ENCODE measurements at places on chromosomes 5 and 9.

- DNase-seq, result no peak
Measured at GRCh38 chr5:103605277-103605676, 42.7 kb upstream of the NUDT12 start.

GRCh38 chr5:147586832-147587231 lies 77.0 kb upstream of the DPYSL3 start:
- no peak for DNase-seq

- no peak for DNase-seq
Measured at GRCh38 chr9:89442981-89443814, 54.7 kb downstream of the SEMA4D start.

GRCh38 chr9:92493749-92494387 lies 11.6 kb upstream of the ASPN start:
- DNase-seq, result no peak

DNA sequence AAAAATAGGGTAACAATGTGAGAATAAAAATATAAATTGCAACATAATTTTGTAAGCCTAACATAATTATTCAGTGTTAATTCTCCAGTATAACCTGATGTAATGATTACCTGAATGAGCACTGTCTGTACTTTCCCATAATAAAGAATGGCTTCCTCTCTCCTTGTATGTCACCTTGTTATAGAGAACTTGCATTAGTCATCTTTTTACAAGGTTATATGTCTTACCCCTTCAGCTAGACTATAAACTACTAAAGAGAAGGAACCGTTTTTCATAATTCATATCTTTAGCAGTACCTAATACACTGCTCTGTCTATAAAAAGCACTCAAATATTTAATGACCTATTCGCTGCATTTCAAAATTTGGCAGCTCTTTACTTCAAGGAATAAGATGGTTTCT lies 19.8 kb downstream of the STRBP start:
- no peak for DNase-seq

DNA sequence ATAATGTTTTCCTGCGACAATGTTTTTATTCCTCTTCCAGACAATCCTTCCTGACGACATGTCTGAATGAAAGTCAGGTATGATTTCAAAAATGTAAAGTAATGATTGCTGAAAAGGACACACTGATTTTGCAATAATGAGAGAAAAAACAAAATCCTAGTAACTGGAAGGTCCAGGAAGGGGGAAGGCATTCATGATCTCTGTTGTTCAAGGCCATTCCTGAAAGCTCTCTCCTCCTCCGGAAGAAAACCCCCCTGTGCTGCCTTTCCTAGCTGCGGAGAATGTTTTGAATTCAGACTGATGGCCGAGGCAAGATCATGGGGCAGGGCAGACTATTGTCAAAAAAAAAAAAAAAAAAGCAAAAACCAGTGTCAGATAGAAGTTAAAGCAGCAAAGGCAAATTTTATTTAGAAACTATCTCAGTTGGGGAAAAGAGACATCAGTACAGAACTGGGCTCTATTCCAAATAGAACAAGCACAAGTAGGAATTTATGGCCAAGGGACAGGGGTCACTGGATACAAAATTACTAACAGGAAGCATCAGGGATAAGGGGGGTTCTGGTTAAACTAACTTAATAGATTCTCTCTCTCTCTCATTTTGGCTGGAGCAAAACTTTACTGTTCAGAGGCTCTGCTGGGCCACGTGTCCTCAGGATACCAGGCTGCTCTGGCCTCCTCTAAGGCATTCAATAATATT lies 36.5 kb upstream of the CTSV start:
- no peak for DNase-seq

DNA sequence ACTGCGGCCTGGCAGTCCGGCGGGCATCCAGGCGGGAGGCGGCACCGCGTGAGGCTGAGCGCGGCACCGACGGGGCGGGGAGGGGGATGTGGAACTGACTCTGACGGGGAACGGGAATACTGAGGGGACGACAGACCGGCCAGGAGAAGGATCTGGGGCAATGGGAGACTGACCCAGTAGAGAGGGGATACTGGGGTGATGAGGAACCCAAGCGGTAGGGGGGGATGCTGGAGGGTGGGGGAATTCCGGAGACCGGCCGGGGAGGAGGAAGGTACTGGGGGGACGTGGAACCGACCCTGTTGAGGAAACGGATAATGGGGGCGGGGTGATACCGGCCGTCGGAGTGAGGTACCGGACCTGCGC lies 423 bp downstream of the IPPK start:
- peak; percentile 37 for DNase-seq

DNA sequence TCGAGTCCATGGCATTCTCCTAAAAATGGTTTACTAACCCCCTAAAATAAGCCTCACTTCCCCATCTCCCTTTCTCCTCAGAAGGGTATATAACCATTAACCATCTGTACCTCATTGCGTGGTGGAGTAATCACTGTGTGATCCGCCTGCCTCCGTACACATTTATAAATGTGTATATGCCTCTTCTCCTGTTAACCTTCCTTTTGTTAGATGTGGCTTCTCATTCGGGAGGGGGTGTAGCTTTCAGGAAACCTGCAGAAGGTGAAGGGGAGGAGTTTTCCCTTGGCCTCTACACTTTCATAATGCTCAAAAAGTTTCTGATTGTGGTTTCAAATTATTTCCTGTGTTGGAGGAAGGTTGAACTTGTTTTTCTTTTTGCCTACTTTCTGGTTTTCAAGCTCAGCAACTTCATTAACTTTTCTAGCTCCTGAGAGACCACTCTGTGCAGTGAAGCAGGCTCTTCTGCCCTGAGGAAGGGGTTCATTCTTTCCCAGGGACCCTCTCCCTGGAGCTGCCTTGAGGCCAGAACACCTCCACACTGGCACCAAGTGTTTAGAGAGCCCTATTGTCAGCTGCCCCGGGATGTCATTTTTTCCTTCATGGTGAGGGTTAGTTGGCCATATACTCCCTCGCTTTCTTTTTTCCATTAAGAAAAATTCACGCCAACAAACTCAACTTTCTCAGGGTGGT lies 46.9 kb downstream of the RASGRF2 start:
- no peak for DNase-seq

GRCh38 chr5:37197340-37198050 lies 51.7 kb downstream of the CPLANE1 start:
- no peak for DNase-seq

DNA sequence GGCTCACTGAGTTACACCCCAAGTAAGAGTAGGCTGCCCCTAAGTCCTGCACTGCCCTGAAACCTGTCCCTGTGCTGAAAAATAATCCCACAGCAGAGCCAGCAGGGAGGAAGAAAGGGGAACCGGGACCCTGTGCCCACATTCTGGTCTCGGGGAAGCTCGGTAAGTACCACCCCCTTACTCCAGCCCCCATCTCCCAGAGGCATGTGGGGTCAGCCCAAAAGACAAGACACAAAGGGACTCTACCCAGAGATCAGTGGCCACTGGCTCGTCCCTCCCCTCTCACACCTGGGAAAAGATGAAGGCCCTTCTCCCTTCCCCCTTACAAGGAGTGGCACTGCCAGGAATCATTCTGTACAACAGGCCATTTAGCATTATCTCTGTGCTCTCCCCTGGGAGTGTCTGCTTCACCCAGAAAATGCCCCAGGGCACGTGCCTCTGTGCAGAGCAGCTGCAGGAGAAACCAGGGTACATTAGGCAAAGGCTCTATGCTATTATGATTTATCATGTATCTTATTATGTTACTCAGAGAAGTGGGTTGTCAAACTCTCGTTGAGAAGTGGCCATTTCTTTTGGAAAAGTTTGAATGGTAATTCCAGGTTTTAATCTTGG lies 71.3 kb downstream of the NDFIP1 start:
- DNase-seq, result peak; percentile 16

- DNase-seq, result no peak
Measured at GRCh38 chr5:38316544-38317224, 58.3 kb downstream of the EGFLAM start.

- DNase-seq, result no peak
Measured at GRCh38 chr9:132459661-132460060, 49.6 kb downstream of the CFAP77 start.

- DNase-seq, result peak; percentile 47
Measured at GRCh38 chr9:93304574-93305496, 120.9 kb downstream of the WNK2 start.

DNA sequence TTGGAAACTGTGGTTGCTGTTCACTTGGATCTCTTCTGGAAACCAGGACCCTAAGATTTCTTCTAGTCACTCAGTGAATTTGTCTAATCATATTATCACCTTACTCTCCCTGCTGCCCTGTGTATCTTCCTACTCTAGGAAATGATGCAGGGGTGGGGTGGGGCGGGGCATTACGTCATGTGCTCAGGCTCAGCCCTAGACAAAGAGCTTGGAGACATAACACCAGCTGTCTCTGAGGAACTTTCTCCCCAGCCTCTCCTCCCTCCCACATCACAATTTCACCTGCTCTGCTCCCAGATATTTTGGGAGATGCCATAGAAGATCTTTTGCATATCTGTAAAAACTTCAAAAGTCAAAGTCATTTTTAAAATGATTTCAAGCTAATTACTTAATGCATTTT lies 470.4 kb downstream of the ZSWIM6 start:
- no peak for DNase-seq

DNA sequence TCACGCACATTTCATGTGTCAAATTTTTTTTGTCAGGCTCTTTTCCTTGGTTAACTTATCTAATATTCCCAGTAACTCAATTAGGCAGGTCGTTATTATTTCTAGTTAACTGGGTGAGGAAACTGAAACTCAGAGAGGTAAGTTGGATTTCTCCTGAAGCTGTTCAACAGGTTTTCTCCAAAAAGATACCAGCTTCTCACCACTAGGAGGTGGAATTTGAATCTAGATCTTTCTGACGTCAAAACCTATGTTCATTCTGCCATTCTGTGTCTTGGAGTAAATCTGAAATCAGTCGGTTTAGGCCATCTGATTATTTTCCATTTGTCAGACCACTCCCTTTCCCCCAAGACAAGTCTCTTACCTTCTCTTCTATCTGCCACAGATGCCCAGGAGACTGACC lies 572.9 kb downstream of the ACTL7B start:
- DNase-seq, result no peak

GRCh38 chr5:180779985-180780610 lies 22.5 kb downstream of the MGAT1 start:
- no peak for DNase-seq

DNA sequence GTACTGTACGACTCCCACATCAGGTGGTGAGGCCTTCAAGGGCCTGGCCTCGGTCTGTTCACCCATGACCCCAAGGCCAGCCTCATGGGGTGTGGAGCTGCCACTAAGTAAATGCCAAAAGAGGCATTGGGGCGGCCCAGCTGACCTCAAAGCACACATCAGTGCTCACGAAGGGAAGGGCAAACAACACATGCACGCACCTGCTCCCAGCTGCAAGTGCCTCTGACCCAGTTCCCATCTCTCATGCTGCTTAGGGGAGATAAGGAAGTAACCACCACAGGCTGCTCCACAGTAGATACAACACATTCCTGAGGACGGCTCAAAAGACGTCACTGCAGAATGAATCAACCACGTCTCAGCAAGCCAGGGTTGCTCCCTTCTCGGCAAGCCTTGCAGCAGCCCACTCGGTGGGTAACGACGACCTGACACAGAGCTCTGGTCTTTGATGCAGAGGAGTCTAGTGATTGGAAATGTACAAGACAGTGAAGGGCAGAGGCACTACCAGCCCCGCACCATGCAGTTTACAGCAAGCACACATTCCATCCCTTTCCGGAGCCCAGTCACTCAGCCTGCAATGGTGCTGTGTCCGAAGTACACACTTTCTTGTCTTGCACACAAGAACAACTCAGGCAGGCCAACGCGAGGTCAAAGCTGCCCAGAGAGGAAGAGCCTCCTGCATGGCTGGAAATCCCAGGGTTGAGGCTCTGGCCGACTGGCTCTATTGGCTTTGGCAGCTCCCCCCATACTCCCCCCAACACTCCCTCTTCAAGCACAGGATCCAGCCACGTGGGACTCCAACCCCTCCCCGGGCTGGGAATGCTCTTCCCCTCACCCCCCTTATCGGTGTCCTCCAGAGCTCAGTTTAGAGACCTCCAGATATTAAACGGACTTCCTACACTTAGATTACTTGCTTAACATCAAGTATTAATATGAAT lies 31.8 kb downstream of the FABP6 start:
- DNase-seq, result peak; percentile 56

DNA sequence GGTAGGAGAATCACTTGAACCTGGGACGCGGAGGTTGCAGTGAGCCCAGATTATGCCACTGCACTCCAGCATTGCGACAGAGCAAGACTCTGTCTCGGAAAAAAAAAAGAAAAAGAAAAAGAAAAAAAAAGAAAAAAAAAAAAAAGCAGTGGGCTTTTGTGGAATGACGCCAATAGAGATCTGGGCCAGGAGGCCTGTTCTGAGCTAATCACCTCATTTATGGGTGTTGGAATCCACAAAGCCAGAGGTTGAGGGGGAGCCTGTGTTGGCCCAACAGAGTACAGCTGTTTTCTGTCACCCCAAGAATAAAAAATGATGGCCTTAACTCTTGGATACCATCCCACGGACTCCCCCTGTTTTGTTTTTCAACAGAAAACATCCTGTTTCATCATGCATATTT lies 18.5 kb downstream of the OSTF1 start:
- peak; percentile 13 for DNase-seq

GRCh38 chr9:121219530-121219929 lies 17.9 kb upstream of the RAB14 start:
- no peak for DNase-seq

GRCh38 chr9:131559421-131560000 lies 14.2 kb downstream of the PRRT1B start:
- no peak for DNase-seq

GRCh38 chr5:40017135-40017534 lies 592.4 kb upstream of the DAB2 start:
- no peak for DNase-seq

DNA sequence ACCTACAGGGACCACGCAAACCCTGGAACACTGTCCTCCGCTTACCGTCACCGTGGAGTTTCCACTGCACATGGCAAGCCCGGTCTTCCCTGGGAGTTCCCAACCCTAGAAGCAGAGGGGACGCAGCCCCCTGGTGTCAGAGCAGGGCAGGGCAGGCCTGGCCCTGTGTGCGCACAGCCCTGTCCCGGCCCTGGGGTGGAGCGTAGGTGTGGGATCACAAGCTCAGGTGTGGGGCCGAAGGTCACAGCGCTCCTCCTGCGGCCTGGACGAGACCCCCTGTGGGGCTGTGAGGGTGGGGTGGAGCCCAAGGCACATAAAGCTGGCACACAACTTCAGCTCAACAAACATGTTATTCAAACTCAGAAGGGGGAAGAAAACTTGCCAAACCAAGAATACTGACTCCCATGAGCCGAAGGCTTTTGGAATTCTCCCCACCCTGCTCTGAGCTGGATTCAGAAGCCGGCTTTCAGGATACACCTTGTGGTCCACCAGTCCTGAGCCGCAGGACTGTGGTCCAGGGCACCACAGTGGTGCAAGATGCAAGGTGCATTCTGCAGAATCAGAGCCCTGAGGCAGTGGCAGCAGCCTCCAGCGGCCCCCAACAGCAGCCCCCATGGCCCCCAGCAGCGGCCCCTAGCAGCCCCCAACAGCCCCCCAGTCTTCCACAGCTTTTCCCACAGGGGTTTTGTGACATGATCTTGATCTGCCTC lies 11.8 kb upstream of the EXOC3 start:
- peak; percentile 69 for DNase-seq

GRCh38 chr5:127471211-127471610 lies 46.2 kb upstream of the PRRC1 start:
- DNase-seq, result no peak

- no peak for DNase-seq
Measured at GRCh38 chr9:8842402-8843193, 1043.0 kb upstream of the DMAC1 start.

GRCh38 chr5:113274836-113275414 lies 159.9 kb downstream of the TSSK1B start:
- no peak for DNase-seq
